ENCODE measurements at places on chromosomes 1 and 21. TPM values are rescaled to one million over a fixed set of nuclear protein-coding genes. Genes with fewer than 3 reads are reported as not detected.

Gene EEIG2
- total RNA-seq = 9.2 TPM

Gene OR2L3
- total RNA-seq = not detected

Gene KRTAP11-1
- not detected for total RNA-seq

Gene SPRR1B
- not detected for total RNA-seq

Gene OR2L13
- not detected for total RNA-seq

Gene CHIA
- not detected for total RNA-seq
